Activated CD4-positive, alpha-beta memory T cell treated with anti-CD3 and anti-CD28 coated beads, Interleukin-2, amount 10 ng/mL, durations not matched to agents 7 days and 5 days (primary cell): ENCODE measurements at places on chromosomes 1 and 21.
A peak's percentile ranks its signal among the peaks of the same experiment; 100 is the strongest.

- DNase-seq: no peak
- H3K27ac ChIP-seq: no peak overlapping the region
- peaks cover 11% of the 10 kb centered on the region for H3K27me3 ChIP-seq
- H3K4me3 ChIP-seq: no peak overlapping the region
- H3K4me1 ChIP-seq: no peaks in the 10 kb centered on the region
These were observed 76.0 kb upstream of the RAB3GAP2 start for GRCh38 chr1:220348211-220348610.

DNA sequence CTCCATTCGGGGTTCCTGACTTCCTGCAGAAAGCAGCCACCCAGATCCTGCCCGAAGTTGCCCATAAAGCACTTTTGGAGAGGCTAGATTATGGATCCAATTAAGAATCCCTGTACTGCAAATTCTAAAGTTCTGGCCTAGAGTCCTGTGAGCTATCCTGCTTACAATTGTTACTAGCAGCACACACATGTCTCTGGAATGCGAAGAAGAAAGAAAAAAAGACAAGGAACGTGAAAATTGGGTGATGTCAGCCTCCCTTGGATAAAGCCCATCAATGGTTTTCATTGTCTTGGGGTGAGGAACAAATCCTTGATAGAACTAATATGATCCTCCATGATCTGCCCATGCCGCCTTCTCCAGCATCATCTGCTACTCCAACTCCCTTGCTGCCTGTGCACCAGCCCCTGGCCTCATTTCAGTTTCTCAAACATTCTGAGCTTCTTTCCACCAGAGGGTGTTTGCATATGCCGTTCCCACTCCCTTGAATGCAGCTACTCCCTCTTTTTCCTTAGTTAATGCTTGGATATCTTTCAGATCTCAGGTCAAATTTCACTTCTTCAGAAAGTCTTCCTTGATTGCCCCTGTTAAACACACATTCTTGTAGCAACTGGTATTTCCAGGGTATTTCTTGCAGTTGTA is 94.0 kb downstream of the ST6GALNAC5 start:
- no peak for DNase-seq
- no peak overlapping the region for H3K27ac ChIP-seq
- H3K27me3 ChIP-seq: no peaks in the 10 kb centered on the region
- no peaks in the 10 kb centered on the region for H3K36me3 ChIP-seq

DNA sequence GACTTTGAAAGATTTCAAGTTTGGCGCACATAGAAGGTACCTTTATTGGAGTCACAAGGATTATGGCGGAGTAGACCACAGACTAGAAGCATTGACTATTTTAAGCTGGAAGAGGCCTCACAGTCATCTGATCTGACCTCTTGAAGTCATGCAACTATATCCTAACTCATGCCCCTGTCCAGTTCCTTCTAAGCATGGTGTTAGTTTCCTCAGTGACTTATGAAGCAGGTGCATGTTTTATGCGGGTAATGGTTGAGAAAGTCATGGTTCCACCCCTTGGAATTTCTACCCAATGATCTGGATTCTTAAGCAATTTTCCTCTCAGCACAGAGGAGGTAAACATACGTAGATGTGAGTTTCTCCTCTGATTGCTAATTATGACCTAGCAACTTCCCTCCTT is 11.7 kb downstream of the OLFML3 start:
- DNase-seq: no peak
- no peaks in the 10 kb centered on the region for H3K4me1 ChIP-seq
- H3K4me3 ChIP-seq: no peak overlapping the region
- no peak overlapping the region for H3K27ac ChIP-seq
- peaks cover 14% of the 10 kb centered on the region for H3K36me3 ChIP-seq

- H3K36me3 ChIP-seq: no peaks in the 10 kb centered on the region
- no peak overlapping the region for H3K4me3 ChIP-seq
- peak; percentile 29 for DNase-seq
- H3K27me3 ChIP-seq: no peaks in the 10 kb centered on the region
- H3K27ac ChIP-seq: no peak overlapping the region
These were observed 11.4 kb upstream of the MTARC1 start for GRCh38 chr1:220775240-220775853.

- H3K27ac ChIP-seq: no peak overlapping the region
- no peak overlapping the region for H3K4me3 ChIP-seq
- no peaks in the 10 kb centered on the region for H3K4me1 ChIP-seq
- no peaks in the 10 kb centered on the region for H3K36me3 ChIP-seq
- DNase-seq: no peak
- H3K27me3 ChIP-seq: no peaks in the 10 kb centered on the region
These were observed 55.2 kb upstream of the FMN2 start for GRCh38 chr1:240036526-240036925.
